GM13976 (cell line): ENCODE measurements at places on chromosomes 2 and 18.

GRCh38 chr2:115574667-115575066 lies 1132.2 kb downstream of the DPP10 start:
- DNase-seq: no peak

DNA sequence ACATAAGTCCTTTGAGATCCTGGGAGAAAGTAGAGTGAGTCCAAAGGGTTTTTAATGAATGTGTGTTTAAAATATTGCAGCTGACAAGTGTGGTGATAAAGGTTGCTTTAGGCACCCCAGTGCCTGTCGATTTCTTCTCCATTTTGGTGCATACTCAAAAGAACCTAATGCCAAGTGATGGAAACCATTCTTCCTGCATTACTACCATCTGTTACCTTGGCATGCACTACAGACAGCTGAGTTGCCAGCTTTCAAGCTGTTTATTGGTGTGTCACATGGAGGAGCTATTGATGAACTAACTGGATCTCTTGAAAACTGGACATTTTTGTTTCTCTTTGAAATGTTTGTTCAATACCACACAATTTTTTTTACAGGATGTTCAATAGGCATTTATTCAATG lies 350.0 kb downstream of the AKAIN1 start:
- DNase-seq: no peak

- peak; percentile 81 for DNase-seq
These were observed 59.3 kb downstream of the EMILIN2 start for GRCh38 chr18:2905854-2906703.

GRCh38 chr18:49250816-49251388 lies 209.5 kb downstream of the DYM start:
- DNase-seq: no peak

DNA sequence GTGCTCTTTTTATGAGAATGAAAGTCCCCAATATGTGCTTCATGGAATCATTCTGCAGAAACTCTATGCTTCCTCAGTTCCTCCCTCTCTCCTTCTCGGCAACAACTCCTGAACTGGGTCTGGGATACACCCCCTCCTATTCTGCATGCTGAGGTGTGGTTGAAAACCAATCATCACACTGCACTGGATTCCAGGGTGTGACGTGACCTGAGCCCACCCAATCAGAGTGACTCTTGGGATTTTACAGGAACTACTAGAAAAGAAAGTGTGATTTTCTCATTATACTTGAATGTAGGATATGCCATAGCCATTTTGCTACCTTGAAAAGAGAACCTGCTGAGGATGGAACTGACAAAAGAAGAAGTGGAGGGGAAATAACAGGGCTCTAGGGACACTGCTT lies 36.3 kb downstream of the ACVR1 start:
- DNase-seq: no peak

DNA sequence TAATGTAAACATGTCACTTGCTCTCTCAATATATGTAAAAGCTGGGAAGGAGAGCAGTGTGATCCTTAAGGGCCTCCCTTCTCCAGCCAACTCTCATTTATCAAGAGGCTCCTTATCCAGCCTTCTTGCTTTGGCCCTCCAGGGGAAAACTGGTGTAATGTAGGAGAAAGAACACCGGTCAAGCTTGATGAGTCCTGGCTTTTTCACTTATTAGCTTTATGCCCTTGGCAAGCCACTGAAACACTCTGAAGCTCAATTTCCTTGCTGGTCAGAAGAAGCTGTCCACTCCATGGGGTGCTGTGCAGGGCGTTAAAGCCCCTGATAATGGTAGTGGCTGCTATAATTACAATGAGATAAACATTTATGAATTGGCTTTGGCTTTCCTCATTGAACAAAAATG lies 251.2 kb upstream of the RBBP8 start:
- DNase-seq: no peak
